ENCODE measurements at places on chromosomes 7 and 10.

DNA sequence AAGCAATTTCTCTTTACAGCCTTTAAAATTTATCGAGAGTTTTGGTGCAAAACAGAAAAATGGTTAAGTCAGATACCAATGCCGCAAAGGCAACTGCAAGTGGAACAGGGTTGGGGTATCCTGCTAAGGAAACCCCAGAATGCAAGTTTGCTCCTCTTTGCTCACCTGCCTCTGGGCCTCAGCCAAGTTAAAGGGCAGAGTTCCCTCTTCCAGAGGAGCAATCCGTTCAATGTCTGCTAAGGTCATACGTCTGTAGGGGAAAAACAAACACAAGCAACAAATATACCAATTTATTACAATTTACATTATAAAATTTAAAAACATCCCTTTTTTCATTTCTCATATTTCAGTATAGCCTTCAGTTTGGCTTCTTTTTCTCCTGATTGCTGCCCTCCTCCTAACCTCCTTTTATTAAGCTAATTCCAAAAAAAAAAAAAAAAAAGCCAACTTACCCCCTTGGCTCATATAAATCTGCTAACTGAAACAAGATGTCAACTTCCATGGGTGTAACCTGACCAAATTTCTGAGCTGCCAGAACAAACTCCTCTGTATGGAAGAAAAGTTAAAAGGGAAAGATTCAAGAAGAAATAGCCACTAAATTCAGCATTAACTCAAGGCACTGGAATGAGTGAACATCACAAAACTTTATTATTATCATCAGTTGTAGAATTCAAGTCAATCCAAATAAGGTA lies 132.6 kb downstream of the SLC25A13 start:
- no peak for DNase-seq

DNA sequence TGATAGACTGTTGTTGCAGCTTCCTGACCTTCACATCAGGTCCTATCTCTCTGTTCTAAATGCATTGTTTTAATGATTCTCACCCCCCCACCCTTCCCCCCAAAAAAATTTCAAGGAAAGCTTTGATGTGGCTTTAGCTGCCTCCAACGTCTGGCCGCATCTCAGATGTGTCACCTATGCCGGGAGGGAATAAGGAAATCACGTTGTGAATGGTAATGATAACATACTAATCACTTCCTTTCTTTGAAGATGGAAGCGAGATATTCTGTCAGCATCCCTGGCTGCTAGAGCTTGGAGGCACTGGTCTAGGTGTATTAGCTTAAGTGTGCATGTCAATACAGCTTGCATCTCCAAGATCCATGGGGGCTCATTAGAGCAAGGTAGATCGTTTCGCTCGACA lies 89.6 kb downstream of the VTI1A start:
- no peak for DNase-seq

- DNase-seq, result no peak
These were observed 36.1 kb downstream of the LRRN3 start for GRCh38 chr7:111126987-111127386.

DNA sequence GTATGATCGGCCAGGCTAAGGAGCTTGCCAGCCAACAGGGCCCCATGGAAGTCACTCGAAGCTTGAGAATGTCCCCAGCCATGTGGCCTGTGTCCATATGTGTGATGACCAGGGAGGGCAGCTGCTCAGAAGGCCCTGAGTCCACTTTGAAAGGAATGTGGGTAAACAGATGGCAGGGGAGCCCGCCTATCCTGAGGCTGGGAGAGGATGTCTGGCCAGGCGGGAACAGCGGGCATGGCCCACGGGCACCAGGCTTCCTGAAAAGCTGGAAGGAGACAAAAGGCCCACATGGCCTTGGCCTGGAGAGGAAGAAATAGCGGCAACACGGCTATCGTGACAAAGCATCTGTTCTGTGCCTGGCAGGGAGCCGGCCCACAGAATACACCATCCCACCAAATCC lies 137.9 kb upstream of the PPIF start:
- no peak for DNase-seq

DNA sequence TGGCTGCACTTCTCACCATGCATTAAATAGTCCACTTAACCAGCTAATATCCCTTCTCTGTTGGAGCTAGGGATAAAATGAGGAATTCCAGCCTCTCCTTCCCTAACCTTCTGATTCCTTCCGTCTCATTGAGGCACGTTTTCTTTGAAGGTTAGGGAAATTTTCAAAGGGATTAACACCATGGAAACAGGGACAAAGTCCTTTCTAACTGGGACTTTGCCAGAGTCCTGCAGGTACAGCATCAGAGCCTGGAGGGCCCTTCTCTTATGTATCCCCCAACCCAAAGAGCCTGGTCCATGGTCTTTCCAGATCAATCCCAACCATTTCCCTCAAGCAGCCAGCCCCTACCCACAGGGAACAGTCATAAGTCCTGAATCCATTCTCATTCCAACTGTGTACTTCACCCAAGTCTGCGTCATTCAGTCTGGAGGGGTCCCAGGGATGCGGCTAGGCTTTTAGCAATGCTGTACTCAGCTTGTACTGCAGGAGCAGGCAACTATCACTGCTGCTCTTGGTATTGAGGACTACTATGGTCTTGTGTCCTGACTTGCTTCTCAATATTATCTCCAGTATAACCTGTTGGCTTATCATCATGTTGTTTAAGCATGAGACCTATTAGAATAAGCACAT lies 34.6 kb upstream of the CROT start:
- no peak for DNase-seq

DNA sequence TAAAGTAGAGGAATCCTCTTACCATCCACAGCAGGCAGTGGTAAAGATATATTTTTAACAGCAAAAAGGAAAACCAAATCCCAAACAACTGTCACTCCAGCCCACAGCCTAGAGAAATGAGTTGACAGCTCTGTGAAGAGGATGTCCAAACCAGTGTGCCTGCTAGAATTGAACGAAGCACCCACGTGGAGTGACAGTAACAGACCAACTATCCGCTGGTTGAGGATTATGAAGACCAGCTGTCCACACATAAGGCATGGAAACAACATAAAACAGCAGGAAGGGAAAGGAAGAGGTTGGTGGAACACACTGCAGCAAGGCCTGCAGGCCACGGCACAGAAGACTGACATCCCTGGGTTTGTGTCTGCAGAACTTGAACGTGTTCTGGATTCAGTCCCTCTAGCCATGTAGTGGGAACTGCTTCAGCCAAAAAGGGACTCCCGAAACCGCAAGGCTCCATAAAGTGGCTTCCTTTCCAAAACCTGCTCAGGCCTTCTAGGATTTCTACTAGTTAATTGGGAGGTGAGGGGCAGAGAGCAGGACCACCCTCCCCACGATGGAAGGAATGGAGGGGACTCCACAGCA lies 324.4 kb downstream of the BICC1 start:
- DNase-seq, result no peak

GRCh38 chr7:158973941-158974785 lies 117.8 kb downstream of the DYNC2I1 start:
- DNase-seq, result no peak

DNA sequence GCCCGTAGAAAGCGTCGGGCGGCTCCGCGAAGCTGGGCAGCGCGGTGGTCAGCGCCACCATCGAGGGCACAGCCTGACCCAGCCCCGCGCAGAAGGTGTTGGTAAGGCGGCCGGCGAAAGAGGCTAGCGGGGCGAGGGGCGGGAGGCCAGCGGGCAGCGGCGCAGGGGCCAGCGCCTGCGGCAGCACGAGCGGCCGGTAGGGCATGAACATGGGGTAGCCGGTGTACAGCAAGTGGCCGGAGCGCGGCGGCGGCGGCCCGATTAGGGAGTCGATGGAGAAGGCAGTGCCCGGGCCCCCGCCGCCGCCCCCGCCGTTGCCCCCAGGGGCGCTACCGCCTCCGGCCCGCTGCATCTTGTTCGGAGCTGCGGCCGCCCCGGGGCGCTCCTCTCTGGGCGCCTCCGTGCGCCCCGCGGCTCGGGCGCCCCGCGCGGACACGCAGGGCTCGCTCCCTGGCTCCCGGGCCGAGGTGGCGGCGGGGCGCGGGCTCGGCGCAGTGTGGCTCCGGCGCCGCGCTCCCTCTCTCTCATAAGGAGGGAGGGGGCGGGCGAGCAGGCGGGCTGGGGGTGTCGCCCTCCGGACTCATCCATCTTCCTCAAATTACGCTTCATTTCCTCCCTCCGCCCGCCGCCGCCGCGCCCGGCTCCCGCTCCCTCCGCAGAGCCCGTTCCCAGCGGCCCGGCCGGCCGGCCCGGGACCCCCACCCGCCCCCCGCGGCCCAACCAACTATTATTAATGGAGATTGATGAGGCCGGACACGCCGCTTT lies at the start of gene GBX1:
TSS of gene GBX1 (minus strand) at position 498 of the 765 bp plus-strand sequence. CDS start at position 352, 146 bp downstream.
- no peak for DNase-seq

- DNase-seq, result no peak
These were observed 39.6 kb downstream of the CLEC2L start for GRCh38 chr7:139562961-139563565.

- DNase-seq, result no peak
These were observed 234.0 kb downstream of the SNX10 start for GRCh38 chr7:26525398-26526264.

GRCh38 chr7:141320287-141320686 lies 230.9 kb upstream of the AGK start:
- no peak for DNase-seq

GRCh38 chr7:19106241-19107080 lies 11.0 kb downstream of the TWIST1 start:
- no peak for DNase-seq

- DNase-seq, result no peak
These were observed 887 bp downstream of the TMUB1 start for GRCh38 chr7:151082141-151083070.

DNA sequence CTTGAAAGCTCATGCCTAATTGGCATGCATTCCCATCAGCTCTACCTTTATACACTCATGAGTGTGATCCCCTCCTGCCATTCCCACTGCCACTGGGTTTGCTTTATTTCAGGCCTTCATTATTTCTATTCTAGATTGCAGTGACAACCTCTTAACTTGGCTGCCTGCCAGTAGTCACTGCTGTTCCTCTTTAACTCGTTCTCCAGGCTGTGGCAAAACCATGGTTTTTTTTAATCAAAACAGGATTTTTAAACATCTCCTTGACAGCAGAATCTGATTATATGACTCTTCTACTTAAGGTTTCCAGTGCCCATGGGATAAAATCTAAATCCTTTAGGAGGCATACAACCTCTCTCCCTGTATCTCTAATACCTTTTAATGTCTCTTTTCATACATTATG lies 223.7 kb upstream of the PCDH15 start:
- no peak for DNase-seq

GRCh38 chr7:95213148-95213547 lies 111.2 kb downstream of the PON1 start:
- DNase-seq, result no peak

DNA sequence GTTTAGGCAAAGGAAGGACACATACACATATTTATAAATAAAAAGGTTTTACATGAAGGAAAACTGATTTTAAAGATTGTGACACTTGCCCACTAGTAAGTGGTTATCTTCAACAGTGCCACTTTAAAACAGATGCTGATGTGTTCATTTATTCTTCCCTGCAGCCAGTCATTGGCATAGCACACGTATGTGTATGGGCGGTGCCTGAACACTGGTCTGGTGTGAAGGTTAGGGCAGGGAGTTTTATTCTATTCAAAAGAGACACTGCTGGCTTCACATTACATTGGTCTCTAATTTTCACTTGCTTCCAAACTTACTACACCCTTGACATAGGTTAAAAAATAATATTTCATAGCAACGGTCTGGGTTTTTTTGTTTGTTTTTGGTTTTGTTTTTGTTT lies 57.9 kb downstream of the NOD1 start:
- no peak for DNase-seq
